CD14-positive monocyte (primary cell): ENCODE measurements at places on chromosomes 5 and 9. TPM values are rescaled to one million over a fixed set of nuclear protein-coding genes. Genes with fewer than 3 reads are reported as not detected.
A peak's percentile ranks its signal among the peaks of the same experiment; 100 is the strongest.

Gene TXNDC15
- polyA plus RNA-seq = 24.1 TPM

Gene CFAP90
- not detected for polyA plus RNA-seq

Gene IFNA2
- not detected for polyA plus RNA-seq

Gene KIAA0825
- polyA plus RNA-seq = 1.3 TPM

Gene KLF4
- 512 and 962 TPM in 2 replicates for polyA plus RNA-seq

Gene C9orf43
- polyA plus RNA-seq = not detected

Gene ADGRD2
- not detected in 2 replicates for polyA plus RNA-seq

Gene RBM22
- polyA plus RNA-seq = 37.9 TPM

Gene INSL4
- polyA plus RNA-seq = not detected

Gene KCNMB1
- 11.8 and 20.8 TPM in 2 replicates for polyA plus RNA-seq

Gene ROR2
- polyA plus RNA-seq = not detected in 2 replicates

Gene CMYA5
- 0.01 TPM for polyA plus RNA-seq

Gene QRFP
- polyA plus RNA-seq = 0.18 TPM

GRCh38 chr9:69933445-69933844, 110.2 kb upstream of the MAMDC2 start:
- no peak for DNase-seq

DNA sequence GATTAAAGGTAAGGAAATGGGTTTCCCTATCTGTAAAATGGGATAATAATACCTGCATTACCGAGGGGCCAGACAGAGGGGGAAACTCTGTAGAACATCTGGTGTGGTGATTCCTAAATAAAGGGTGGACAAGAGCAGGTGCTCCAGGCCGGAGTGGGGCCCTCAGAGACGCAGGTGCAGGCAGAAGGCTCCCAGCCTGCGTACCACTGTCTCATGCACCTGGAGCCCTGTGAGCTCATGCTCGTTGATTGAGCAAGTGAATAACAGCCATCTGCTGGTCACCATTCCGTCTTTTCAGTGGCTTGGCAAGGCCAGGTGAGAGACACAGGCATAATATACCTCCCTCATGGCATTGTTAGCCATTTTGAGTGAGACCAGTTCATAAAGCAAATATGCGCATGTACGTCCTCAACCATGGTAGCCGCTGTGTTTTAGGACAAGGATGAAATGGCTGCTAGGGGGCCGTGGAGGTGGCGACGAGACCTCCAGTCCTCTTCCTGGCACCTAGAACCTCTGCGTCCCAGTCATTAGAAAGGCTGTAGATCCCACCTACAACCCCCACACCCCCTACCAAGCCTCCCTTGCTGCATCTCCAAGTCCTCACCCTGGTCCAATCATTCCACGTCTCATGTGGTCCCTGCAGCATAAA, 198.0 kb upstream of the MVB12B start:
- DNase-seq = no peak

DNA sequence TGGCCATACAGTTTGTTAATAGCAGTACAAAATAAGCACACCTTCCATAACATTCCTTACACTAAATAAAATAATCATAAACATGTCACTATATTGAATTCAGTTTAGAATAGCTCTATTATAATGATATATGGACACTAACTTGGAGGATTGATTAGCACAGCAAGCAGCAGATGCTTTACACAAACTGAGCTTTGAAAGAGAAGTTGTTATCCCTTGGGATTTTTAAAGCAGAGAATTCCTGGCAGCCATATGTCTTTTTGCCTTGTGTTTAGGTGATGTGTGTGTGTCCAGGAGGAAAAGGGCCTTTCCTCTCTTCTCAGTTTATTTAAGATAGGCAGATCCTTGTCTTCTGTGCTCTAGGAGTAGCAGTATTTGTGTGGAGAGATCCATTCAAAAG, 232.2 kb upstream of the GRIN3A start:
- DNase-seq = no peak

DNA sequence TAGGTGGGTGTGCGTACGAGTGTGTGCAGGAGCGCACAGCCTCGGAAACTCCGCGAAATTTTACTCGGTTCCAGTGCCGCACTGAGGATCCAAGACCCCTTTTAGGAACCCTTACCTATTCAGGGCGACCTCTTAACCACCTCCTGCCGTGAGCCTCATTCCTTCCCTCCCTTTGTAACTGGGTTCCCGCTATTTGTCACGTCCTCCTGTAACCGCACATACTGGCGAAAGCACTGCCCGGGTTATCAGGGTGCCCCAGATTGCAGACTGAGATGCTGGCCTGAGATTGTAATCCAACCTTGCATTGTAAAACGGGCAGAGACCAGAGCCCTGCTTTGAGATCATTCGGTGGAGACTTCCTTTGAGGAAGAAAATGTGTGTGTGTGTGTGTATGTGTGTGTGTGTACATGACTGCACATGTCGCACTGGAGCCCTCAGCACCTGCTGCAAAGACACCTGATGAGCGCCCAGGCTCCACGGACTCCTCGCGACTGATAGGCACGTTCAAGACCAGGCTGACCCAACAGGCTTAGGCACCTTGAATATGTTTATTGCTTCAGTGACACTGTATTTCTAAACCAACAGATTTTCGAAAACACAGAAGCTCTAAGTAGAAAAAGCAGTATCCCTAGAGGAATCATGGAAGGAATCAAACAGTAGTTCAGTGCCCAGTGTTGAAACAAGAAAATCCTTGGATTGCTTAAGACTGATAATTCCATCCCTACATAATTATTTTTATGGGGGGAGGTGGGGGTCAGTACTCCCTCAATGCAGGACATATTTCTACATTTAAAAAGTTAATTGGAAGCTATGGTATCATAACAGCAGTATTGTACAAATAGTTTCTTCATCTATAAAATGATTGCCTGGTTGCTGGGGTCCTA, 86.5 kb upstream of the TNFAIP8 start:
- DNase-seq = no peak

DNA sequence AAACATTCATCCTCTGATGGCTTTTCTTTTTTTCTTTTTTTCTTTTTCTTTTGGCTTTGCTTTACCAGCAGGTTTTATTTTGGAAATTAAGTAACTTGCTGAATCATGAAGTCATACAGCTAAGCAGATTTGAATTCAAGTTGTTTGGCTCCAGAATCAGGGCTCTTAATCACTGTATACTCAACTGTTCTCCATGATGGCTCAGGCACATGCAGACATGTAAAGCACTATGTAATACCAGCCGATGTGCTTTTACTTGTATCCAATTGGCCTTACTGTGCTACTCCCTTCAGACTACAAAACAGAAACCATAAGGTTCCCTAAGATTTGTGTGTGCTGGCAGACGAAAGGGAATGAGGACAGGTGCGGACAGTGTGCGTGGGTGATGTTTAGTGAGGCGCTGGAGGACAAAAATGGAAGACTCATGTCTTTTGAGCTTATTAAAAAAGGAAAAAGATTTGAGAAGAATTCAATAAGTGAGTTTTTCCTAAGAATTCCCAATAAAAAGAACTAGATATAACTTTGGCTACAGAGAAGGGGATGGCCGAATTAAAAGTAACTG, 44.7 kb upstream of the OTP start:
- DNase-seq = no peak

DNA sequence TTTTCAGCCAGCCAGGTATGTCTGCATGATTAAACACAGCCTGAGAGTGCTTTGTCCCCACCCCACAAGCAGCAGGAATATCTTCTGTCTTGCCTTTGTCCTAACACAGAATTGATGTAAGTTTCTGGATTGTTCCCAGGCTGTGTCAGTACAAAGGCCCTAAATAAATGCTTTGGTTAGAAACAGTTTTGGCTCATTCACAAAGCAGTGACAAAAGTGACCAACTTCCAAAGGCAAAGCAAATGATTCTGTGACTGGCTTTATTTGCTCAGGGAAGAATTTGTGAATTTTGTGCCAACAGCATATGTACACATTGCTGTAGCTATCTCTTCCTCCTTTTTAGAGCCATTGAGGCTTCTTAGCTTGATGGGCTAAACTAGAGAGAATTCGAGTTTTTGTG, 133.7 kb downstream of the PLPPR1 start:
- DNase-seq = no peak

DNA sequence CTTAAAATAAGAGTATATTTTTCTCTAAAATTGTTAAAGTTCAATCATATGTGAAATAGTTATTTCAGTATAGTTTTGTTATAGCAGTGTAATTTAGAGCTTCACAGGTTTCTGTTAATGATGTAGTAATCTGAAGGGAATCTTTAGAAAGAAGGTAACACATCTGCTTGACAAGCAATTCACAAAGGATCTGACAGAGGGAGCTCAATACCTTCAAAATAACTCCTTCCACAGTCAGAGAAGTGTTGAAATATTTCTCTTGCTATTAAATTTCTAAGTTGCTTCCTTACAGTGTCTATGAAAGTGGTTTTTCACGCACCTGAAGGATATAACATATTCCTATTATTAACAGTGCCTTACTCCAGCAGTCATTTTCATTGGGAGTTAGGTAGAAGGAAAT, 44.9 kb downstream of the SLC25A51 start:
- DNase-seq = no peak

GRCh38 chr9:135512241-135512603, 9.0 kb upstream of the LCN1 start:
- no peak for DNase-seq

DNA sequence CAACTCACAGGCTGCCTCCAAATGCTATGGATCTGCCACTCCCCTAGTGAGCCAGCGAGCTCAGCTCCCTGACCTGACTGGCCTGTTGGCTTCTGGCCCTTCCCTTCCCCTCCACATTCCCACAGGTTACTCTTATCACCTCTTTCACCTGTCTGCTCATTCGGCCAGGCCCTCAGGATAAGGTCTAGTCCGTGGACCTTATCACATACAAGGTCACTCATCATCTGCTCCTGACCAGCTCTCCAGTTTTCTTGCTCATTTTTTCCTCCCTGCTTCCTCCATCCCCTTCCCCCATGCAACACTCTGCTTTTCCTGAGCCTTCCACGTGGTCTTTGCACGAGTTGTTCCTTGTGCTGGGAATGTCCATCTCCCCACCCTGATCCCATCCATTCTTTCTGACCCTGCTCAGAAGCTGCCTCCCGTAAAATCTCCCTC, 25.9 kb upstream of the NDST1 start:
- no peak for DNase-seq

GRCh38 chr9:92055624-92056023, 59.6 kb downstream of the SPTLC1 start:
- DNase-seq = no peak

DNA sequence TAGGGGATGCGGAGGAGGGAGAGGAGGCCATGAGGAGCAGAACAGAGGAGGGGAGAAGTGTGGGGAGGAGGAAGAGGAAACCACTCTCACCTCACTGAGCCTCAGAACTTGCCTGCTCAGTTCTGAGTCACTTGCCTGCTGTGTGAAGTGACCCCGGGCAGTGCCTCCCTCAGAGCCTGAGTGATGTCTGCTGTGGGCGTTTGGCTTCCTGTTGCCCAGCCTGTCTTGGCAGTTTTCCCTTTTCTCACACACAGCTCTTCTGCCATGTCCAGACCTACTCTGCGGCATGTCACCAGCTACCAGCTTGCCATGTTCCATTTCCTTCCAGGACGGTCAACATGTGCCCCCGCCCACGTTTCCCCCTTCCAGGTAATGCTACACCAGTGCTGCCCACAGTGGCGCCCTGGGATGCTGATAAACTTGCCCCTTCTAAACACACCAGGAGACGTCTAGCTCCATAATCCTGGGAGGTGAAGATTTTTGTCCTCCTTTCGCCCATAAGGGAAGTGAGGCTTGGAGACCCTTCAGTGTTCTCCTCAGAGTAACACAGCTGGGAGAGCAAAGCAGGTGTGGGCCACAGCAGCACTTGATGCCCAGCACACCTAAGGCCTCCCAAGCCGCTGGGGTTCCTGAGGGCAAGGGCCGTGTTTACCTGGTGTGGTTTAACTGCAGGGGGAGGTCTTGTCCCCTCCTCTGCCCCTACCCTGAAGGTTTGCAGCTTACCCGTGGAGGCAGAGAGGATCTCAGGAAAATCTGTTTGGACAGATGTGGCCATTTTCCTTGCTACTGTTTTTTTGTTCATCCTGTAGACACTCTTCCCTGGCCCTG, 63.8 kb upstream of the RNF130 start:
- DNase-seq = peak; percentile 30

GRCh38 chr5:112373885-112374284, 45.2 kb downstream of the EPB41L4A start:
- DNase-seq = no peak

DNA sequence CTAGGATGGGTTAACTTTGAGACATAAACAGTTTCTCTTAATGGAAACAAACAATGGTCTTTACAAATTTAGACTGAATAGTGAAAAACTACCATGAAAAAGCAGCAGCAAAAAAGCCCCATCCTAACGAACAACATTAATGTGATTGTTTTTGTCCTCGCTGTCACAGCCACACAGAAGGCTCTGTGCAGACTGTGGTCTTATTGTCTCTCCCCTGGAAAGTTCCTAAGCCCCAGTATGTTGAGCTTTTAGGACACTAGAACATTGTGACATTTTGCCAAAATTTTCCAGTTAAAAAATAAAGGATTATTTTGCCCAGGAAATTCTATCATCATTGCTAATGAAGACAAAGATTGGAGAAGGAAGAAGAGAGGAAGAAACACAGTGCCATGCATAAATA, 12.6 kb upstream of the SOWAHA start:
- no peak for DNase-seq

DNA sequence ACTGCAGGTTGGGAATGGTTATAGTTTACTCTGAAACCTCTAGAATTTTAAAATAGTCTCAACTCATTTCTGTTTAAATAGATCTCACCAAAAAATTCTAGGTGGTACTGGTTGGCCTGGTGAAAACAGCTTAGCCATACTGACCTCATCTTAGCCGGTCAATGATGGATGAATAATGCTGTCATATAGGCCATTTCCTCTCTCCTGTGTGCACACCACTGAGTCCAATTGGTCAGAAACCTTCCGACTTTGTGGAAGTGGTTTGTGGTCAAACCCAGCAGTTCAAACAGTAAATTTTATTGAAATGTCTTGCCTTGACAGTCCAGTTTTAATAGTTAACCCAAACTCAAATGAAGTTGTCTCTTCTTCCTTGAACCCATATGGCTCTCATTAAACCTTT, 98.6 kb downstream of the GIN1 start:
- DNase-seq = no peak

GRCh38 chr5:181184845-181185216, 20.2 kb downstream of the TRIM7 start:
- no peak for DNase-seq

DNA sequence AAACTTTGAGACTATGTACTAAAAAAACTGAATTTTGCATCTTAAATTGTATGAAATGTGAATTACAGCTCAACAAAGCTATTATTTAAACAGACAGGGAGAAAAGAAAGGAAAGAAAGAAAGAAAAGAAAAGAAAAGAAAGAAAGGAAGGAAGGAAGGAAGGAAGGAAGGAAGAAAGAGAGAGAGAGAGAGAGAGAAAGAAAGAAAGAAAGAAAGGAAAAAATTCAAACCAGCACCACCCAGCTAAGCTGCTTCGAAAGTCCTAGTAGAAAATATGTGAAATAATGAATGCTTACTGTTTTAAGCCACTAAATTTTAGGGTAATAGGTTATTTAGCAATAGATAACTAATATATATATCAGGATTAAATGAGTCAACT, 31.7 kb upstream of the CDK5RAP2 start:
- no peak for DNase-seq
